Left forelimb (tissue), 1 donor: ENCODE measurements at places on chromosomes 11 and 22.

DNA sequence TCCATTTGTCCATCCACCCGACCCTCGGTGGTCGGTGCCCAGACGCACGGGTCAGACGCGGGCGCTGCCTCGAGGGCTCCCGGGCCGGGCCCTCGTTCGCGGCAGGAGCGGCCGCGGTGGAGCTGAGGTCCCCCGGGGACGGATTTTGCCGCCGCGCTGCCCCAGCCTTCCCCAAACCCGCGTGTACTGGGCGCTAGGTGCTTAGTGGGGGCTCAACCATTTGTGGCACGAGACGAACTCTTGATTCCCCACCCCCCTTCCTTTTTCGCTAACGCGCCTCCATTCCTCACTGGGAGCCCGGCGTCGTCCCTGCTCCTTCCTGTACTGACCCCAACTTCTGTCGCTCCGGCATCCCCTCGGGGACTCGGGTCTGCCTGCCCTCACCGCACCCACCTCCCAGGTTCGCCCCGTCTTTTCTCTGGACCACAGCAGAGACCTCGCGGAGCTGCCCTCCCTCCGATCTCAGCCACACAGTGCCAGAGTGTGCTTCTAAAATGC, 789 bp upstream of the CBX7 start:
- DNase-seq: no peak

DNA sequence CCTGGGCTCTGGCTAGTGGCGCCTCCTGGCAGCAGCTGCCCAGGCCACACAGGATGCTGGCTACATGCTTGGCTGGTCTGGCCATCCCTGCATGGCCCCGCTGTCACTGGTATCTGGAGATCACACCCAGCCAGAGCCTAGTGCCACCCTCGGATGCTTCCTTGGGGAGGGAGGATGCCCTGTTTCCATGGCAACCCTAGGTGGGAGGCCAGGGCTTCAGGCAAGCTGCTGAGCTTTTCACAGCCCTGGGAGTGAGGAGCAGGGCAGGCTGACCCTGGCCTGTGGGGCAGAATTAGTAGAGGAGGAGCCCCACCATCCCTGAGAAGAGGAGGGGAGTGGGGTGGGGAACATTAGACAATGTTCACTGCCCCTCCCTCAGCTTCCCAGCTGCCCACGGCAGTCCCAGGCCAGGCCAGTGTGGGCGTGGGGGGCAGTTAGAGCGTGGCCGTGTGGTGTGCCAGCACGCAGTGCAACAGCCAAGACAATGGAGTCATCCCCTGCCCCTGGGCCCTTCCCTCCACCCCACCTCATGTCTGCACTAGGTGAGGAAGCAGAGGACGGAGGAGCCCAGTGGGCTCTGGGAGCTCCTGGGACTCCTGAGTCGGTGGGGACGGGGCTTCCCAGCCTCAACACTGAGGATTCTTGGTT, 50.4 kb downstream of the PARVB start:
- DNase-seq: no peak

DNA sequence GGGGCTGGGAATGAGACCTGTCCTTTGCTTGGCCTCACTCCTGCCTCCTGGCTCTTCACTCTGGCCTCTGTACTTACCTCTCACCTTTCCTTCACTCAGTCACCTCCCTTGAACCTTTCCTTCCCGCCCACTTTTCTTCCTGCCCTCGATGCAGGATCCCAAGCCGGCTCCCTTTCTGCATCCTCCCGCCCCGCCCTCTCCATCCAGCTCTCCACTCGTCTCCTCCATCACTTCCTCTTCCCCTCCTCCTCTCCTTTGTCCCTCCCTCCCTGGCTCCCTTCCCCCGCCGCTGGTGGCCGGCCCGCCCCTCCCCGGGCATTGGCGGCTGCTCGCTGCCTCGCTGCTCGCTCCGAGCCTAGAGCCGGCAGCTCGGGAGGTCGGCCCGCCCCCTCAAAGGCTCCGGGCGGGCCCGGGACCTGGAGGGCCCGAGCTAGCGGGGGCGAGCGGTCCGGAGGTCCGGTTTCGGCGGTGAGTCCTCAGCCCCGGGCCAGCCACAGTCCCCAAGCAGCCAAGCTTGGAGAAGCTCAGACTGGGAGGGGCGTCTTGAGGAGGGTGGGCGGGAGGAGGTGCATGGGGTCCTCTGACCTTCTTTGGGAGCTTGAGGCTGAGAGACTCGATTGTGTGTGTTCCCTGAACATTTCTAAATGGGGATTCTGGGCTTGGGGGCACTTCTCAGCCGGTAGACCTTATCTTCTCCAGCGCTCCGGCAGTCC, 13.8 kb downstream of the PHLDB1 start:
- DNase-seq: peak; percentile 92

DNA sequence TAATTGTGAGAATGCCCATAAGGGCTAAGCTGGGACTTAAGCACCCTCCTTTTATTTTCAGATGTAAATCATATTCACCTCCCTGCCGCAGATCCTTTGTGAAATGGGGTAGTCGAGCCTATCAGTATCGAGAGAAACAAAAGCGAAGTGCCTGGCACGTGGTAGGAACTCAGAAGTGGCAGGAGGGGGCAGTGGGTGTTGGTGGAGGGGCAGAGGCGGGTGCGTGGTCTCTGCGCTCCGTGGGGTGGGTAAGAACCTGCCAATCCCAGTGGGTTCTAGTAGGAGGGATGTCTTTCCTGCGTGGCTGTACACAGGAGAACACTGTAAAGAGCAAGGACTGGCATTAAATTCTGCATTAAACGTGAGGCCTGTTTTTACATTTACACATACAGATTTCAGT, 21.8 kb upstream of the PARVB start:
- DNase-seq: no peak

DNA sequence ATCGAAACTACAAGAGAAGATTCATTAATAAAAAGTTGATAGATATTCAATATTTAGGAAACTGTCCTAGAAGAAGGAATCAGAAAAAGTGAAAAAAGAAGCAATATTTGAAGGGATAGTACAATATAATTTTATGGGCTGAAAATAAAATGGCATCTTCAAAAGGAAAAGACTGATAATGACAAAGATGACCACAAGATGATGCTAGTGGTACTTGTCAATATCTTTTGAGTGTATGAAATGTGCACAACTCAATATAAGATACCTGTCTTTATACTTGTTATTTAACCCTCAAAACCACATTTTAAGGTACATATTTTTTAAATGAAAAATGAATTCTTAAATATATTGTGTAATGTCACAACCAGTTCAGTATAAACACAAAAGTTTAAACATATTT, 1059.6 kb upstream of the RAG2 start:
- DNase-seq: no peak

GRCh38 chr11:92828556-92828955, 140.9 kb upstream of the MTNR1B start:
- no peak for DNase-seq

GRCh38 chr11:30984442-30984816, 385.1 kb downstream of the DCDC1 start:
- DNase-seq: no peak

DNA sequence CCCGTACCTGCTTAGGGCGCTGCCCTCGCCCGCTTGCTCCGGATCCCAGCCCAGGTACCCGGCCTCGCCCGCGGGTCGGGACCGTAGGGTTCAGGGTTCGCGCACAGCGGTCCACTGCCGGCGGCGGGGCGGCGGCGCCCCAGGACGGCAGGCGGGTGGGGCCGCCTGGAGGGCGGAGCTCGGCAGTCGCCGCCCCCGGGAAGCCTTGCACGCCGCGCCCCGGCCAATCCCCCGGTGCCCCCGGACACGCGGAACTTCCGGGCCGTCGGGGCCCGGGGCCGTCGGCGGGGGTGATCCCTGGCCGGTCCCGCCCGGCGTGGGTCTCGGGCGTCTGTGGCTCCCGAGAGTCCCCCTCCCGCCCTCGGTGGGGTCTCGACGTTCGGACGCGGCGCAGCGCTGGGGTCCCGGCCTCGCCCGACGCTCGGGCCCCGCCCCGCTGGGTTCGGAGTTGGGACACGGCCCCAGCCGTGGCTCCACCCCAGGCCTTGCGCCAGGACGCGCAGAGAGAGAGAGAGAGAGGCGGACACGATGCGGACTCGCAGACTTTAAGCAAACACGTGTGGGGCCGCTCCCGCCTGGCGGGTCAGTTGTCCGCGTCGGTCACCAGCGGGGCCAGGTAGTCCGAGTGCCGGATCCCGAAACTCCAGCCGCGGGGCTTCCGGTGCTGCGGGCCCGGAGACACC, at the start of gene TYMP:
TSS of gene TYMP (minus strand) at position 116 of the 683 bp plus-strand sequence. CDS start 303 bp downstream, outside the sequence.
- DNase-seq: peak; percentile 85

DNA sequence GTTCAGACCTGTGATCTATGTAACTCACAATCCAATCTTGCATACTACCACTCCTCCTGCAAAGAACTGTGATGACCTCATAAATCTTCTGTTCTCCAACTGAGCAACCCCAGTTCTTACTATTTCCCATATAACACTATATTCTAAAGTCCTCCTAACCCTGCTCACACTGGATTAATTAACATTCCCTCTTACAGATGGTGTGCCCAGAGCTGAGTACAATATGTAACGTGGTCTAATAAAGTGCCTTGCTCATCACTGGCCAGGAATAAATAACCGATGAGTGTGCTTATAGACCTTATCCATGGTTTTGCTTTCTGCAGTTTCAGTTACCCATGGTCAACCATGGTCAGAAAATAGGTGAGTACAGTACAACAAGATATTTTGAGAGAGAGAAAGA, 28.6 kb downstream of the PRCP start:
- no peak for DNase-seq

DNA sequence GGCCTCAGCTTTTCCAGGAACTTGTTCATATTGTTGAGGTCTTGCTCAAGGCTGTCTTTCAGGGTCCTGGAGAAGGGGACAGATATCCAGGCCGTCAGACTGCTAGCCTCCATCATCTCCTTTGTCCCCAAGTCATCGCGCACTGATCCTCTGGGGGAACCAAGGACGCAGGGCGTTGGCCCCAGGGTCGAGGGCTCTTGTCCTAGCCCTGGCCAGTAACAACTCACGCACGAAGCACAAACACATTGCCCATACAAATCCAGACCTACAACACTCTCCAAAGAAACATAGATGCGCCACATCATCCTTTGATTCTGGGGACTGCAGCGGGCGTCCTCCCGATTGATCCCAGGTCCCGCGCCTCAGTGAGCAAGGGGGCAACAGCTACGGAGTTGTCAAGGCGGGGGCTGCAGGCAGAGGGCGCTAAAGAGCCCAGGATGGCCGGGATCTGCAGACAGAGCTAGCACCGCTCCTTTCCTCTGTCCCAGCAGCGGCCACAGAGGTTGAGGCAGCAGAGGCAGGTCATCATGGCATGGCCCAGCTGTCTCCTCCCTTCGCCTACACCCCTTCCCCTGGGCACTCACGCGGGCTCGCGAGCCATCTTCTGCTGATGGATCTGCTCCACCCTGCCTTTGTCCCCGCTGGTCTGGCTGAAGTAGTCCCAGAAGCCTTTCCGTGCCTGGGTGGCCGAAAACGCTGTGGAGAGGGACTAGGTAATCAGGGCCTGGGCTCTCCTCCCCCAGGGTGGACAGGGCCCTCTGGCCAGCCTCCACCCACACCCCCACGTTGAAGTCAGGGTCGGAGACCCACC, 472 bp downstream of the APOA5 start:
- peak; percentile 82 for DNase-seq

DNA sequence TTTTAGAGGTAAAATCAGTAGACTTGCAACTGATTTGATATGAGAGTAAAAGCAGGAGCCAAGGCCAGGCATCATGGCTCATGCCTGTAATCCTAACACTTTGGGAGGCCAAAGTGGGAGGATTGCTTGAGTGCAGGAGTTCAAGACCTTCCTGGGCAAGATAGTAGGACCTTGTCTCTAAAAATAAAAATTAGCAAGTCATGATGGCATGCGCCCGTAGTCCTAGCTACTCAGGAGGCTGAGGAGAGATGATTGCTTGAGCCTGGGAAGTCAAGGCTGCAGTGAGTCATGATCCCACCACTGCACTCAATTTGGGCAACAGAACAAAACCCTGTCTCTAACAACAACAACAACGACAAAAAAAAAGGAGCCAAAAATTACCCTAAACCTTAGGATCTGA, 13.5 kb downstream of the SGSM3 start:
- no peak for DNase-seq

- no peak for DNase-seq
Measured at GRCh38 chr11:87366763-87367405, 329.1 kb downstream of the TMEM135 start.

DNA sequence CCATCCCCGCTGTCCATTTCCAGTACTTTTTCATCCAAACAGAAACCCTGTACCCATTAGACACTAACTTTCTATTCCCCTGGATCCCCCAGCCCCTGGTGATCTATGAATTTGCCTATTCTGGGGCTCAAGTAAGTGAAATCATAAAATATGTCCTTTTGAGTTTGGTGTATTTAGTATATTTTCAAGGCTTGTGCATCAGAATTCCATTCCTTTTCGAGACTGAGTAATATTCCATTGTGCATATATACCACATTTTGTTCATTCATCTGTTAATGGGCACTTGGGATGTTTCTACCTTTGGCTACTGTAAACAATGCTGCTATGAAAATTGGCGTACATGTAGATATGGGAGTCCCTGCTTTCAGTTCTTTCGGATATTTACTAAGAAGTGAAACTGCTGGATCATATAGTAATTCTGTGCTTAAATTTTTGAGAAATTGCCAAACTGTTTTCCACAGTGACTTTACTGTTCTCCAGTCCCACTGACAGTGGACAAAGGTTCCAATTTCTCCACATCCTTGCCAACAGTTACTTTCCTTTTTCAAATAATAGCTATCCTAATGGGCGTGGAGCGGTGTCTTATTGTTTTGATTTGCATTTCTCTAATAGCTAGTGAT, 16.1 kb downstream of the APLP2 start:
- no peak for DNase-seq

DNA sequence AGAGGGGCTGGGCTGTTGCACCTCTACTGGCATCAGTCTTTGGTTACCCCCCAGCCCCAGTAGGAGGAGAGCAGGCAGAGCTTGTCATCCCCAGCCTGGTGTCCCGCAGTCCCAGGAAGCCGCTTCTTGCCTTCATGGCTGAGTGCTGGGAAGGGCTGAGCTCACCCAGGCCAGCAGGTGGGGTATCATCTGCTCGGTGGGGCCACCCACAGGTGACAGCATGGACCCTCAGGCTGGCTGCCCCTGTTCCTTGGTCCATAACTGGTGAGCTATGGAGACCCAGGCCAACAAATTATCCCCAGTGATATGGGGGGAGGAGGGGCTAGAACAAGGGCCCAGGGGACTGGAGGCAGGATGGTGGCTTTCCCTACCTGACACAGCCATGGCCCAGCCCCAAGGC, 6.5 kb upstream of the RHOD start:
- no peak for DNase-seq

- no peak for DNase-seq
Measured at GRCh38 chr11:110096496-110096895, 3.3 kb downstream of the ZC3H12C start.

DNA sequence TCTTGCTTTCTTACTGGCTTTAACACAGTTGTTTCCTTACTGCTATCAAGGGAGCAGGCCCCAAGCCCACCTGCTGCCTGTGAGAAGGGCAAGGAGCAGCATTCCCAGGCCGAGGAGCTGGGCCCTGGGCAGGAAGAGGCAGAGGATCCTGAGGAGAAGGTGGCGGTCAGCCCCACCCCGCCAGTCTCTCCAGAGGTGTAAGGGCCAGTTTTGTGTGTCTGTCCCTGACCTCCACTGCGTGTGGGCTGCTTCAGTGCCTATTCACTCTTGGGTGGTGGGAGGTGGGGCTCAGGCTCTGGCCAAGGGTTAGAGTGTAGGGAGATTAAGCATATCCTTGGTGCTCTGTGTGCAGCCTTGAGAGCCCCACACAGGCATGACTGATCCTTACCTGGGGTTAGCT, 55.1 kb downstream of the CEP164 start:
- peak; percentile 36 for DNase-seq

- no peak for DNase-seq
Measured at GRCh38 chr11:57480409-57481137, 20.2 kb downstream of the RTN4RL2 start.
